ENCODE measurements at places on chromosomes 5 and 9.

DNA sequence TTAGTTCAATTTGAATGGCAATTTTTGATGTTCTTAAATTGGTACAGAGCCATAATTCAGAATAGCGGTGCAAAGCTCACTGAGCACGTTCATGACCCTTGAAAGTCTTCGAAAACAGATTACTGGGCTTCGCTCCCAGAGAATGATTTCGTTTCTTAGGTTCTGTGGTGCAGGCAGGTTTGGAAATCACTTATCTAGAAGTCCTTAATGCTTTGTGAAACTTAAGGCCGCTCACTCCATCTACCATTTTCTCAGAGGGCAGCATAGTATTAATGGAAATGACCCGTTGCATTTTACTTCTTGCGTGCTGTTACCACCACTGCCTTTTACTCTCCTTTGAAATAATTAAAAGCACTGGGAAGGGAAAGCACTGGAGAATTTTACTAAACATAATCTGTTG, 2.9 kb upstream of the MAT2B start:
- peak; percentile 43 for DNase-seq

DNA sequence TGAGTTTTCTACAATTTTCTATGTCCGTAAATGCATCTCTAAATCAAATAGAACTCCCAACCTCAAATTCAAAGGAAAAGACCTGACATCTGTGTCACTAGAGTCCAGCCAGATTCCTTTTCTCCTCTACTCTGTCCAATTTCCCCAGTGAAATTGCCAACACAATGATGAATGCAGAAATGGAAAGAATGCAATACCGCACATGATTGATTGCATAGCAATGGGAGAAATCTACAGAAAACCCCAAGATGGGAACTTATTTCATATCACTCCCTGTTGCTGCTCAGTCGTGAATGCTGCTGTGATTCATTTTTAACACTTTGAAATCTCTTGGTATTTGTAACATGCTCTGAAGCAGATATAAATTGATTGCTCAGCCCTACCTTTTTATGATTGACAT, 355.1 kb upstream of the TUSC1 start:
- peak; percentile 24 for DNase-seq

DNA sequence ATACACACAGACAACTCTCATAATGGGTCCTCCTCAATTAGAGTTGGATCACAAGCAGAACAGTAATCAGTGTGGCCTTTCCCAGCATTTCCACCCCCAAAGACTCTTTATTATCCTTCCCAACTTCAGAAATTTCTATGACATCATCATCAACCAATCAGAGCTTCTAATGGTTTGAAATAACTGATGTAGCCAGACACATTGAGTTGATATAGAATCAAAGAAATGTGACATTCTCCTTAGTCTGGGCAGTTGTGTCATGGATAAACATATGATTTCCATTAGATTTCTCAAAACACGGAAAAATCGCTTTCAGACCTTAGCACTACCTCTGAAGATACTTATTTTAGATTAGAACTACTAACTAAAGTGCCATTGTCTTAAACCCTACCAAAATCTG, 75.7 kb upstream of the NFIB start:
- DNase-seq, result no peak

GRCh38 chr5:1755321-1755949, 44.2 kb downstream of the MRPL36 start:
- DNase-seq, result no peak

DNA sequence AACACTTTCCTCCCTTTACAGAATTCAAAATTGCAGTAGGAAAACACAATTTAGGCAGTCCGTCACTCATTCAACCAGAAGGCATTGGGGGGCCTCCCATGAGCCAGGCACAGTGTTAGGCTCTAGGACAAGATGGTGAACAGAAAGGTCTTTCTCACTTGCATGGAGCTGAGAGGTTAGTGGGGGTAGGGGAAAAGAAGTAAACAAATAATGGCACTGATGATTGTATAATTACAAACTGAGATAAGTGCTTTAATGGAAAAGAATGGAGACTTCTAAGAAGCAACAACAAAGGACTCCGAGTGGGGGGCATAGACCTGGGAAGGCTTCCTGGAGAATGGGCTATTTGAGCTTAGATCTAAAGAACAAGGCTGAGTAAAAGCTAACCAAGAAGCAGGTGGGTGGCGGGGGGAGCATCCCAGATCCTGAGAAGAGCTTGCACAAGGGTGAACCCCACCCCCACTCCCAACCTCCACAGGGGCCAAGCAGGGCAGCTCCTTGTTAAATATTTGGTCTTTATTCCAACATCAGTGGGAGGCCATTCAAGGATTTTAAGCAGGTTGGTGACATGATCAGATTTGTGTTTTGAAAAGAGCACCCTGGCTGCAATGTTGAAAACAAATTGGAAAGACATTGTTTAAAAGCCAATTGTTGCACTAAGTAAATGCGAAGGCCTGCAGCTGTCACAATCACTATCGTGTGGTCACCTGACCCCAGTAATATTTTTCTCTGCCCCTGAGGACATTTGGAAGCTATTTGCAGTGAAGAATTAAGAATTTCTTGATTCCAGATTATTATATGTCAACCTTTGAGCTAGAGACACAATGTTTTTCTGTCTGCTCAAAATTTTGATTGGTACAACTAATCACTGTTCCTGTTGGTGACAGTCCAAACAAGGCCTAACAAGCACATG, 73.9 kb upstream of the EFNA5 start:
- DNase-seq, result no peak

GRCh38 chr9:131732061-131732526, 7.8 kb downstream of the RAPGEF1 start:
- peak; percentile 52 for DNase-seq

DNA sequence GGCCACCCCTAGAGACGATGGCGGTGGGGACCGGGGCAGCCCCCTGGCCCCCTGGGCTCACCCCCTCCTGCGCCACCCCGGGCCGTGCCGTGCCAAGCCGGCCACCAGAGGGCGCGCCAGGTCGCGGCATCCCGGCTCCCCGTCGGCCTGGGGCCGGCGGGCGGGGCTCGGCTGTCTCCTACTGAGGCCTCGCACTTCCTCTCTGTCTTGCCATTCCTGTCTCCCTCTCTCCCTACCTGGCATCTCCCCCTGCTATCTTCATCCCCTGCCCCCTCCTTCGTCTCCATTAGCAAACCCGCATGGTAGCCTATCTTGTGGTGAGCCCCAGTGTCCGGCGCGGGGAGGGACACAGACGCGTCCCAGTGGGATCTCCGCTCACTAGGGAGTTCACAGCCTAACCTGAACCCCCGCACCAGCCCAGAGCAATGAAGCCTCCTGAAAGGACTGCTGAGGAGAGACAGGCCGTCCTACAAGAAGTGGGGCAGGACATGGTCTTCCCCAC, 29.8 kb upstream of the FABP6 start:
- peak; percentile 44 for DNase-seq

GRCh38 chr5:68296895-68297294, 81.3 kb downstream of the PIK3R1 start:
- no peak for DNase-seq

GRCh38 chr9:115972362-115972761, 181.2 kb upstream of the PAPPA start:
- no peak for DNase-seq
